Activated CD4-positive, alpha-beta memory T cell treated with anti-CD3 and anti-CD28 coated beads, Interleukin-2, amount 10 ng/mL, durations not matched to agents 7 days and 5 days (primary cell): ENCODE measurements at places on chromosomes 2 and 18. TPM values are rescaled to one million over a fixed set of nuclear protein-coding genes. Genes with fewer than 3 reads are reported as not detected.

DNA sequence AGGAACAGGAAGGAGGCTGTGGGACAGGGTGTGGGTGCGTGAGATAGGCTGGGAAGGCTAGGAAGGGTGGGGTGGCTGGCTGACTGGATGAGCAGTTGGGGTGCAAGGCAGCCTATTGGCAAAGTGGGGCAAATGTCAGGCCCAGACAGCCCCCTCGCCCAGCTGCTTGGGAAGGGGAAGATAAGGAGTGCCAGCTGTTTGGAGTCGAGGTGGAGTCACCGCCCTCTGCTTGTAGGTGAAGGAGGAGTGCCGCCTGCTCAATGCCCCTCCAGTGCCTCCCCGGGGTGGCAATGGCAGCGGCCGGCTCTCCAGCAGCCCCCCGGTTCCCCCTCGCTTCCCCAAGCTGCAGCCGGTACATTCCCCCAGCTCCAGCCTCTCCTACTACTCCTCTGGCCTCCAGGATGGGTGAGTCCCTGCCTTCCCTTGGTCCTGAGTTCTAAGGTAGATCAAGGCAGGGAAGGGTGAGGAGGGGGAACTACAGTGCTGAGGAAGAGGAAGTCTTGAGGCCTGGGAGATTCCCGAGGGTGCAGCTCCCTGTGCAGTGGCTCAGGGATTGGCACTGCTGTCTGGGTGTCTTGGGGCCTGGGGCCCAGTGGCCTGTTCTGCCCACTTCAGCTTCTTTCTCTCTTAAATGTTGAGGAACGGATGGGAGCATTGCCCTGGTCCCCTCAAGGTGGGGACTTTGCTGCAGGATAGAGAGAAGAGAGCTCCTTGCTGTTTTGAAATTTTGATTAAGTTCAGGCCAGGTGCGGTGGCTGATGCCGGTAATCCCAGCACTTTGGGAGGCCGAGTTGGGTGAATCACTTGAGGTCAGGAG lies 13.3 kb downstream of the GAREM2 start:
- no peak overlapping the region for H3K27ac ChIP-seq
- peak overlapping the region; percentile 58 for H3K4me3 ChIP-seq
- H3K36me3 ChIP-seq: peaks cover 9% of the 10 kb centered on the region
- peaks cover 12% of the 10 kb centered on the region for H3K27me3 ChIP-seq
- no peak for DNase-seq

DNA sequence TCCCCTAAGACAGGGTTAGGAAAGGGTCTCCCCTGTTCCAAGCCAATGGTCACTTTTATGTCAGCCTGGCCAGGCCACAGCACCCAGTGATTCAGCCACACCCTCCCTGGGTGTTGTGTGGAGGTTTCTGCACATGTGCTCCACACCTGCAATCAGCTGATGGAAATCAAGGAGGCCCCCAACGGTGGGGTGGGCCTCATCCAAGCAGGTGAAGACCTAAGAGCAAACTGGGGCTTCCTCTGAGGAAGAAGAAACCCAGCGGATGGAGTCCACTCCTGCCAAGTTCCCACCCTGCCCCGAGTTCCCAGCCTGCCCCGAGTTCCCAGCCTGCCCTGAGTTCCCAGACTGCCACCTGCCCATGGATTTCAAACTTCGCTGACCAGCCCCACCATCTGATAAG lies 55.4 kb downstream of the KIF1A start:
- H3K27me3 ChIP-seq: no peaks in the 10 kb centered on the region
- no peak overlapping the region for H3K4me3 ChIP-seq
- no peaks in the 10 kb centered on the region for H3K4me1 ChIP-seq
- no peaks in the 10 kb centered on the region for H3K36me3 ChIP-seq
- DNase-seq: no peak

GRCh38 chr2:141316606-141317005 lies 814.2 kb downstream of the LRP1B start:
- no peaks in the 10 kb centered on the region for H3K27me3 ChIP-seq
- H3K27ac ChIP-seq: no peak overlapping the region
- H3K4me1 ChIP-seq: no peaks in the 10 kb centered on the region
- DNase-seq: no peak

- no peak overlapping the region for H3K27ac ChIP-seq
- H3K4me1 ChIP-seq: peaks cover 10% of the 10 kb centered on the region
- H3K36me3 ChIP-seq: peaks cover 3% of the 10 kb centered on the region
- no peak overlapping the region for H3K4me3 ChIP-seq
- no peak for DNase-seq
- peaks cover 19% of the 10 kb centered on the region for H3K27me3 ChIP-seq
Measured at GRCh38 chr2:144567745-144568144, 47.8 kb upstream of the ZEB2 start.

DNA sequence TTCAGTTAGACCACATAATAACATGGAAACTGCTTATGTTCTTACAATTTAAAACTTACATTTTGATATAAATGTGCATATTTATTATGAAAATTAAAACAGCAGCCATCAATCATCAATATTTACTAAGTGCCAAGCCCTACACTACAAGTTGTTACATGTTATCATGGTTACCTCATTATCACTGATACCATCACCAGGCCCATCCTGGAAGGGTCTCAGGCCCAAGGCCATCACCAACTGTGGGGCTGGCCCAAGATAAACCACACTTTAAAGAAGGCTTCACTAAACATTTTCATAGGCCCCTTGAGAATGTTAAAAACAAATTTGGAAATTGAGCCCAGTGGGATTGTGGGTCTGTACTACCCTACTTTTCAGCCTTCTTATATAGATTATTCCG lies 6.4 kb downstream of the ITSN2 start:
- H3K27ac ChIP-seq: no peak overlapping the region
- peaks cover 11% of the 10 kb centered on the region for H3K36me3 ChIP-seq
- no peak for DNase-seq
- no peak overlapping the region for H3K4me3 ChIP-seq
- no peaks in the 10 kb centered on the region for H3K27me3 ChIP-seq
- peaks cover 44% of the 10 kb centered on the region for H3K4me1 ChIP-seq

DNA sequence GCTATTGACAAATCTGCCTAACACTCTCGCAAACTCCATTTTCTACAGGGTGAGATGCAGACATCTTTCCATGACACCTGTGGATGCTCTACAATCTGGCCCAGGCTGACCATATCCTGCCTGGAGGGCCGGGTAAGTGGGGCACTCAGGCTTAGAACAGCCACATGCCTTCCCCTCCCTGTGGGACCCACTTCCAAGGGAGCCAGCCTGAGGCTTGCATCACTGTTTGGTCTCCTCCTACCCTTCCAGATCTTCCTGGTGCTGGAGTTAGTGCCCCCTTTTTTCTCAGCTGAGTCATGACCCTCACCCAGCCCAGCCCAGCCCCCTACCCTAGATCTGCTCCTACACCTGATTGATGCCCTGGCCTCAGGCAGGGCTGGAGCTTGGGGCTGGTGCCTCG lies 150.2 kb upstream of the MSH6 start:
- H3K4me3 ChIP-seq: no peak overlapping the region
- H3K36me3 ChIP-seq: no peaks in the 10 kb centered on the region
- H3K4me1 ChIP-seq: no peaks in the 10 kb centered on the region
- peaks cover 4% of the 10 kb centered on the region for H3K27me3 ChIP-seq
- no peak overlapping the region for H3K27ac ChIP-seq

DNA sequence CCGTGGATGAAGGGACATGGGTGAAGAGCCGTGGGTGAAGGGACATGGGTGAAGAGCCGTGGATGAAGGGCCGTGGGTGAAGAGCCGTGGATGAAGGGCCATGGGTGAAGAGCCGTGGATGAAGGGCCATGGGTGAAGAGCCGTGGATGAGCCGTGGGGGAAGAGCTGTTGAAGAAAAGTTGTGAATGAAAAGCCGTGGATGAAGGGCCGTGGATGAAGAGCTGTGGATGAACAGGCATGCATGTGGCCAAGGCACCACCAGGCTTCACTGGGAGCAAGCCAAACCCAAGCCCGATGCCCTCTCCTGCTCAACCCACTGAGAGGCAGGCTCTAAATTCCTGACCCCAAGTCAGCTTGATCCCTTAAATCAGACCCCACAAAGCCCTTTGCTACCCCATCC lies 10.6 kb downstream of the OR6B3 start:
- no peaks in the 10 kb centered on the region for H3K4me1 ChIP-seq
- H3K4me3 ChIP-seq: no peak overlapping the region
- no peak for DNase-seq
- H3K36me3 ChIP-seq: no peaks in the 10 kb centered on the region
- peaks cover 5% of the 10 kb centered on the region for H3K27me3 ChIP-seq

GRCh38 chr2:46387886-46388515 lies 90.8 kb downstream of the EPAS1 start:
- peaks cover 3% of the 10 kb centered on the region for H3K27me3 ChIP-seq
- peaks cover 7% of the 10 kb centered on the region for H3K36me3 ChIP-seq
- H3K4me3 ChIP-seq: no peak overlapping the region
- no peak for DNase-seq
- H3K4me1 ChIP-seq: peaks cover 7% of the 10 kb centered on the region

Gene SP140
- total RNA-seq: 137 TPM

- H3K27me3 ChIP-seq: peaks cover 19% of the 10 kb centered on the region
- no peak overlapping the region for H3K4me3 ChIP-seq
- H3K27ac ChIP-seq: no peak overlapping the region
- DNase-seq: no peak
- no peaks in the 10 kb centered on the region for H3K4me1 ChIP-seq
Measured at GRCh38 chr18:57122936-57123510, 23.9 kb upstream of the BOD1L2 start.

DNA sequence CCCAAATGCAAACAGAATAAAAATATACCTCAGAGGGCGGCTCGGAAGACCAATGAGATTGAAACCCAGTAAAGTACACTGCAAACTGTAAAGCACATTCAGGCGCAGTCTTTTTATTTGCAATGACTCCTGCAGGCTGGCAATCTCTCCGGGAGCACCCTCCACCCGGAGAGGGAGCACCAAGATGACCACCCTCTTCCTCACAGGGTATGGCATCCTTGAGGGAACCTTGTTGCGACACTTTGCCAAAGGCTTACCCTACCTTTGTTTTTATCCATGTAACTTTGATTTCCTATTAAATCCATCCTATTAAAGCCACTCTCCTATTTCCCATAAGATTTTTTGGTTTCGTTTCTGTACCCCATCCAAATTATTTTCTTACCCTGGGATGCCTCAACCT lies 16.2 kb downstream of the CHST10 start:
- H3K27me3 ChIP-seq: no peaks in the 10 kb centered on the region
- H3K27ac ChIP-seq: no peak overlapping the region
- no peak overlapping the region for H3K4me3 ChIP-seq
- no peaks in the 10 kb centered on the region for H3K36me3 ChIP-seq
- DNase-seq: no peak
- H3K4me1 ChIP-seq: no peaks in the 10 kb centered on the region

DNA sequence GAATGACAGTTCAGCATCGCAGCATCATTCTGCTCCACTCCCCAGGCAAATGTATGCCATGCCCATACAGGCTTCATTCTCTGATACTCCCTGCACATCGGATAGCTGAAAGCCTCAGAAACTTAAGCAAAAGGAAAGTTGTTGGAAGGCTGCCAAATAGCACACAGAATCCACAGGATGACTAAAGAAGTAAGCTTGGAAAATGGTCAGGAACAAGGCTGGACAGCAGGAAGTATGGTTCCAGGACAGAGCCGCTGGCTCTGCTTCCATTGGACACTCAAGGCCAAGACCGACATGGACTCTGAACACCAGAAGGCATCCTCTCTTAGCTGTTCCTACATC lies 256.5 kb downstream of the CDH20 start:
- peaks cover 19% of the 10 kb centered on the region for H3K27me3 ChIP-seq
- no peak for DNase-seq
- no peaks in the 10 kb centered on the region for H3K4me1 ChIP-seq
- H3K36me3 ChIP-seq: no peaks in the 10 kb centered on the region
- no peak overlapping the region for H3K27ac ChIP-seq

Gene MC5R
- not detected for total RNA-seq

DNA sequence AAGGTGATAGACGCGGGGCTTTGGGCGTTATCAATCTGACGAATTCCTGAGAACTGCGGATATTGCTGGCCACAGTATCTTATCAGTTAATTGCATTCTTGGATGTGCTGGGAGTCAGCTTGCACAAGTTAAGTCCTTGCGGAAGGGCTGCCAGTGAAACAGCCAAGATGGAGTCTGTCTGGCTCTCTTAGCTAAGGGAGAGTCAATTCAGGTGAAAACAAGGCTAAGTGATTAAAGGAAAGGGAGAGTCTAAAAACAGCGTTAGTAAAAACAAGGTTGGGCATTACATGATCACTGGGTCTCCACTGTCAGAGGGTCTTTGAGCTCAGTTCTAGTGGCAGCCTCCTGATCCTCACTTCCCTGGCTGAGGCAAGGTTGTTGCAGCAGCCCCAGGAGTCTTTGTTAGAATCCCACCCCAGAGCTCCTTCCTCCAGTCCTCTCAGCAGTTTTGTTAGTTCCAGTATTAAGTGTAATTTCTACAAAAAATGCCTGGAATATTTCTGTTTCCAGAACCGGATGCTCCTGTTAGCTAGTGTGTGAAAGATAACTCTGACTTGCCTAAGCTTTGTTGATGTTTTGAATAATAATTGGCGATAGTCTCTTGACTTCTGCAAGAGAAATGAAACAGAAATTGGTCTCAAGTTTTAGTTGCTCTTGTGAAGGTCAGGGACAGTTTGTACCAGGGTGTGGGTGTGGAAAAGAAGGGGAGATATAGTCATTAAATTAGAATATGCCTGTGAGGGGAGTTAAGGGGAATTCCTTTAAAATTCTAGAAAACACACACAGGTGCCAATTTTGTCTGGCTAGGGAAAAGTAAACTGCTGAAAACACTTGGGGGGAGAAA lies 10.6 kb downstream of the CFLAR start:
- H3K27me3 ChIP-seq: no peaks in the 10 kb centered on the region
- H3K27ac ChIP-seq: peak overlapping the region; percentile 90
- H3K4me3 ChIP-seq: peak overlapping the region; percentile 96
- peaks cover 77% of the 10 kb centered on the region for H3K36me3 ChIP-seq
- no peak for DNase-seq

Gene RBKS
- 2.8 TPM for total RNA-seq
